ENCODE measurements at places on chromosomes 6 and 20.

- no peak for DNase-seq
Measured at GRCh38 chr6:14066782-14067406, 50.7 kb upstream of the CD83 start.

GRCh38 chr6:43489277-43490072, 12.1 kb downstream of the TJAP1 start:
- no peak for DNase-seq

GRCh38 chr6:145245119-145245518, 490.2 kb downstream of the EPM2A start:
- no peak for DNase-seq

DNA sequence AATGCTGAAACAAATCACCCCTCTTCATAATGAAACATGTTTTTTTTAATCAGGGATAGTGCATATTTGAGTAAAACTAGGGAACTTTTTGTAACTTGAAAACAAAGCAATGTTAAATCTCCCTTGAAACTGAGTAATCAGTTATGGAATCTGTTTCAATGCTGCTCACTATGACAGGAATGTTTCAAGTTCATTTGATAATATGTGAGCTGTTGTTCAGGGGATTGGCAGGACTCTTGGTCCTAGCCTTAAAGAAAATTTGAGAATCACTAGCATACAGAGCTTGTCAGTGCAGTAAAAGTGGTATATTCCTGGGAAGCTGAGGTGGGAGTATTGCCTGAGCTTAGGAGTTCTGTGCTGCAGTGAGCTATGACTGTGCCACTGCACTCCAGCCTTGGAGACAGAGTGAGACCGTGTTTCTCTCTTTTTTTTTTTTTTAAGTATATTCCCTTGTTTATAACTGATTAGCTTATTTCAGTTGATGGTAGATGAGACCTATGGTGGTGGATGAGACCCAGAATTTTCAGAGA, 21.6 kb upstream of the CALHM6 start:
- no peak for DNase-seq

- DNase-seq = no peak
Measured at GRCh38 chr6:106037060-106037459, 49.1 kb upstream of the PRDM1 start.

- DNase-seq = no peak
Measured at GRCh38 chr20:44437497-44437896, 38.2 kb upstream of the TTPAL start.

DNA sequence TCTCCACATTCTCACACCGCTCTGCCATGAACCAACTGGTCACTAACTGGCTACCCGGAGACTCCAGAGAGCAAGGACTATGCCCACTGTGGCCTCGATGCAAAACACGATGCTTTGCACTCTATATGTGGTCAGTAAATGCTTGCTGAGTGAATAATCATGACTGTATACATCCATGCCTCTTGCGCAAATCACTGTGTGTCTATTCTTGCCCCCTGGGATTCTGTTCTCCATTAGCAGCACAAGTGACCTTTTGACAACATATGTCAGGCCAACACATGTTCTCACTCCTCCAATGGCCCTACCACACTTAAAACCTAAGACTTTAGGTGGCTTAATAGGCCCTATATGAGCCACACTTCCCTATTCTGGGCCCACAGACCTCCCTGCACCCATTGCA, 16.9 kb downstream of the KIF16B start:
- no peak for DNase-seq

DNA sequence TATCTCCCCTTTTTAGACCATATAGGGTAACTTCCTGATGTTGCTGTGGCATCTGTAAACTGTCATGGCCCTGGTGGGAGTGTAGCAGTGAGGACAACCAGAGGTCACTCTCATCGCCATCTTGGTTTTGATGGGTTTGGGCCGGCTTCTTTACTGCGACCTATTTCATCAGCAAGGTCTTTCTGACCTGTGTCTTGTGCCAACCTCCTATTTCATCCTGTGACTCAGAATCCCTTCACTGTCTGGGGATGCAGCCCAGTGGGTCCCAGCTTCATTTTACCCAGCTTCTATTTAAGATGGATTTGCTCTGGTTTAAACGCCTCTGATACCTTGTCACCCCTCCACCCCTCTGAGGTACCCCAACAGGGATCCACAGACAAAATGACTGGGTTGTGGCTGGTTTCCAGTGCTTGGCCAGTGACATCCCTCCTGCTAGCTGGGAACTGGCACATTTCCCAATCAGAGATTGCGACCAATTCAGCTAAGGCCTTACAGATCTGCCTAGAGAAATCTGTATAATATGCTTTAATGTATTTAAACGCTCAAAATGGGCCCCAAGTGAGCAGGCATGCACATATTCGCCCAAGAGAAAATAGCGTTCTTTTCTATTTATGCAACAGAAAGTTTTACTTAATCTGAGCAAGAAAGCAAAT, 315.6 kb upstream of the QKI start:
- DNase-seq = no peak

Data from stimulated activated CD4-positive, alpha-beta T cell treated with anti-CD3 and anti-CD28 coated beads, TNF-alpha, amount 100 ng/mL, for 1 hour (primary cell).